ENCODE measurements at places on chromosomes 11 and 22.

GRCh38 chr11:64239662-64240434, 1.0 kb upstream of the FKBP2 start:
- DNase-seq = no peak

DNA sequence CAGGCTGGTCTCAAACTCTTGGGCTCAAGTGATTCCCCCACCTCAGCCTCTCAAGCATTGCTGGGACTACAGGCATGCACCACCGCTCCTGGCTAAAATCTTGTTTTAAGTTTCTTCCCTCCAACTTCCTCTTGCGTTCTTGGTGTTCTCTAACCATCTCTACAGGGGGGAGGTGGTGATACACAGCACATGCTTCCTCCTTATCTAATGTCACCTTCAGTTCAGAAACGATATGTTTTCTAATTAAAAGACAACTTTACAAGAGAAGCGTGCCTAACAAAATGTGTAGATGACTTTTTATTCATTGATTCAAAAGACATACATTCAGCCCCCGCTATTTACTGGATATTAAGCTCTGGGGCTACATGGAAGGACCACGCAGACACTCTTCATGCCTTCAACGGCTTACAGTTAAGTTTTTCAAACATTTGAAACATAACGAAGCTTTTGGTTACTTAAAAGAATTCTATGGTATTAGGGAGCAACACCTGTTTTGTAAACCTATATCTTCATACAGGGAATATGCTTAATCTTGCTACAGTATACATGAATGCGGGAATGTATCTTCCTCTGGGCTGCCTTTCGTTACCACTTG, 933 bp upstream of the DLAT start:
- no peak for DNase-seq

- DNase-seq = peak; percentile 51
These were observed 6.5 kb upstream of the BATF2 start for GRCh38 chr11:65003282-65003681.

- peak; percentile 25 for DNase-seq
These were observed 9.2 kb downstream of the LIN7C start for GRCh38 chr11:27497284-27497866.

DNA sequence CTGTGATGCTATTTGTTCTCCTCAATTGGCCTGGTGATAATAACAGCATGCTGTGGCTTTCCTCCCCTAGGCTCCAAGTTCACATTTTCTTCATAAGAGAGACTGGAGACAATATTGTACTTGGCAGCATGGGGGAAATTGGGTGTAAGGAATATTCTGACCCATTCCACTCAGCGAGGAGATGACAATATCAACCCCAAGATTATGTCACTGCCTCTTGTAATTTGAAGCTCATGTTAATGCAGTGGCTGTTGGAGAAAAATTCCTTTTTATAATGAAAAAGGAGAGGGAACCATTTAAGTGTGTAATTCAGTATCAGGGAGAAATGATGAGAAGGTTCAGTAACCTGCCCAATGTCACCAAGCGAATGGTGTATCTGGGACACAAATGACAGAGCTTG, 665.8 kb downstream of the NTM start:
- DNase-seq = no peak

- DNase-seq = peak; percentile 52
These were observed 30.5 kb upstream of the GNB1L start for GRCh38 chr22:19884954-19885751.

GRCh38 chr22:41181349-41182241, 23.5 kb upstream of the L3MBTL2 start:
- no peak for DNase-seq

DNA sequence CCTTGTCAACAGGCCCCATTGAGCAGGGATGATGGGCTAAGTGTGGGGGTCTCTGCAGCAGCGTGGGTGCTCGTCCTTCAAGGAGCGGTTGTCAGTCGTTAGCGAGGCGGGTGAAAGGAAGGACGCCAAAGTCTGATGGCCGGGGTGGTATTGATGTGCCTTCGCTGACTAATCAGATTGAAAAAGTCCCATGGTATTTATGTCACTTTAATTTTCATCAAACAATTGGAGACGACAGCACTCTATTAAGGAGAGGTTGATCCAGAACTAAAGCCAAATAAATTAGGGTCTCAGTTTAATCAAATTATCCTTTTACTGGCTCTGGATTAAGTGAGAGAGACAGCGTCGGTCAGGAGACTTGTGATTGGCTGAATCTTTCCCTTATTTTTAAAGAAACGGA, 9.6 kb downstream of the HTATIP2 start:
- no peak for DNase-seq

GRCh38 chr11:86669424-86669823, 3.0 kb downstream of the ME3 start:
- DNase-seq = no peak

GRCh38 chr11:31826536-31827438, 15.7 kb upstream of the PAX6 start:
- DNase-seq = no peak

DNA sequence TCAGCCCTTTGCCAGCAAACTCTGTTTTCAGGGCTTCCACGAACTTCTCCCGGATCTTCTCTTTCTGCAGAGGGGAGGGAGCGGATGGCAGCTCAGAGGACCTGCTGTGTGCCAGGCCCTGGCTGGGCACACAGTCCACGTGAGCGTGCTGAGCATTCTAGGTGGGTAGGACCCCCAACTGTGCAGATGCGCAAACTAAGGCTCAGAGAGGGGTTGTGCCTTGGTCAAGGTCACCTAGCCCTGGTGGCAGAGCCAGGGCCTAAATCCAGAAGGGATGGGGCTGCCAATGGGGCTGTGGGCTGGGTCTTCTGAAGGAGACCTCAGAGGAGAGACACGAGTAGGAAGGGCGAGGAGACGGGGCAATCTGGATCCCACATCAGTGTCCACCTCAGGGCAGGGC, 10.8 kb downstream of the PMM1 start:
- no peak for DNase-seq

DNA sequence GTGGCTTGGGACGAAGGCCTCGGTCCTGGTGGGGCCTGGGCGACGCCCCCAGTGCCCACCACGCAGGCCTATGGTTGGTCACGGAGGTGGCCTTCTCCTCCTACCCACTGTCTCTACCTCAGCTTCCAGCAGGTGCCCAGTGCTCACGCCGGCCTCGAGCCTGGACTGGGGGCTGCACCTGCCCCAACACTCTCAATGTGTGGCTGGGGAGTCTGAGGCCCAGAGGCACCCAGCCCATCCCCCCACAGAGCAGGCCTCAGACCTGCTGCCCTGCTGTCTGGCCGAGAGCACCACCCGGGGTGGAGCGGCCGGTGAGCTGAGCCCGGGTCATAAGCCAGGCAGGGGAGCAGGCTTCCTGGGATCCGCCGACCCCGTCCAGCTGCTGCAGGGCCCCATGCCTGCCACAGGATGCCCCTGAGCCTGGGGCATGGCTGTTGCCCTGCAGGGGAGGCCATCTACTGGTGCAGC, 28.6 kb upstream of the MUC5AC start:
- no peak for DNase-seq

DNA sequence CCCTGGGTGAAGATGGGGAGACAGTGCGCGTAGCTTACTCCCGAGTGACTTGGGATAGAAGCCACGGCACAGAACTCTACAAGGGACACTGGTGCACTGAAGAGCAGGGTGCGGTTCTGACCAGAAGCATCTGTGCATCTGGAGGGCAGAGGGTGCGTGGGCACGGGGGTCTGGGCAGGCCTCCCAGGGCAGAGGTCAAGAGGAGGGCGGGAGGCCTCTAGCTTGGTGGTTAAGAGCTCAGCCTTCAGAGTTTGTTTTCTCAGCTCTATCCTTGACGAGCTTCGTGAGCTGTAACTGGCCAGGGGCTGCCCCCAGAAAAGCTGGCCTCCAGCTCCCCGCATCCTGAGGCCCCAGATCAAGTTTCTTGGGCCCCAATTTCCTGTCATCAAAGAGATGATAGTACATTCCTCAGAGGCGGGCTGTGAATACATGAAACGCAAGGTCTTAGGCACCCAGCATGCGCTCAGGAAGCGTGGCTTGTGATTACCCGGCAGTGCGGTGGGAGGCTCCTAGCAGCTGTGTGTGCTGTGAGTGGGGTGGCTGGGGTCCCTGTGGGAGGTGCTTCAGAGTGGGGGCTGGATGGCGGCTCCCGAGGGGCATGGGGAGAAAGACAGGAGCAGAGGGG, 6.0 kb upstream of the BID start:
- DNase-seq = no peak

DNA sequence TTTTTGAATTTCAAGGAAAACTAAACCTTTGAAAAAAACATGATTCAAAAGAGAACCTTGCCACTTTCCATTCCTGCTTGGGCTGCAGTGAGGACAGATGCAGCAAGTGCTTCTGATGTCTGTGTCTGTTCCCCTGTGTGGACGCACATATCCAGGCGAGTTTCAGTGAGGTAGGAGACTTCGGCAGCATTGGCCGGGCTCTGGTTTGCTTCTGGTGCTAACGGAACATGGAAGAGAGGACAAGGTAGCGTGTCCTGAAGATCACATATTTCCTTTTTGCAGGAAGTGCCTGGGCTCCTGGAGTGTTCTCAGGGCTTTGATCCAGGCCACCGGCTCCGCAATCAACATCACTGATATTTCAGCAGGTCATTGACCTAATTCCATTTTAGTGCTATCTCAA, 33.1 kb upstream of the IGLL5 start:
- DNase-seq = no peak

DNA sequence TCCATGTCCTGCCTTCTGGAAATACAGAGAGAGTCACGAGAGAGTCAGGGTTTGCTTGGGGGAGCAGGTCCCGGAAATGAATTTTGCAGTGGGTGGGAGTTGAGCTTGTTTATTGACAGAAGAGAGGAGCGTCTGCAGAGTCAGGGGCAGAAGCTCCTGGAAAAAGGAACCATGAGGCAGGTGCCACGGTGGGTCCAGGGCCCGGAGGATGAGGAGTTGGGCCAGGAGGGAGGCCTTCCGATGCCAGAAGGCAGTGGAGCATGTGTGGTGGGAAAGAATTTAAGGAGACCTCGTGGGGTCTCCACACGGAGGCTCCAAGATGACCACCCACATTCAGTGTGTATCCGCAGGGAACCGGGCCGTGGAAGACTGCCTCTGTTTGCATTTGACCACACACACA, 461.2 kb downstream of the BRD1 start:
- no peak for DNase-seq

DNA sequence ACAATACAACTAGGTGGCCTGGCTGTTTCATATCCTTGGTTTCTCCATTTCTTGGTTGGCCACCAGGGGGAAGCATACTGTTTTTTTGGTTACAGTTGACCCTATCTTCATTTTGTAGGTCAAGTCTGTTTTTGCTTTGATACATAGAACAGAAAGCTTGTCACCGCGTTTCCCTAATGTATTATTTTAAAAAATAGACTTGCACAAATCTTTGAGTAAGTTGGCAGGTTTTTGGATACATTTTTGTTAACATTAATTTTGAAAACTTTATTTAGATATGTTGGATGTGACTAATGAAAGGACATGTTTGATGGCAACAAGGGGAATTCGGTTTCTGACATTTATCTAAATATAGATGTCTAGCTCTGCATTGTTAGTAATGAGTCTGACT, 3.0 kb downstream of the NCR3LG1 start:
- DNase-seq = peak; percentile 77

DNA sequence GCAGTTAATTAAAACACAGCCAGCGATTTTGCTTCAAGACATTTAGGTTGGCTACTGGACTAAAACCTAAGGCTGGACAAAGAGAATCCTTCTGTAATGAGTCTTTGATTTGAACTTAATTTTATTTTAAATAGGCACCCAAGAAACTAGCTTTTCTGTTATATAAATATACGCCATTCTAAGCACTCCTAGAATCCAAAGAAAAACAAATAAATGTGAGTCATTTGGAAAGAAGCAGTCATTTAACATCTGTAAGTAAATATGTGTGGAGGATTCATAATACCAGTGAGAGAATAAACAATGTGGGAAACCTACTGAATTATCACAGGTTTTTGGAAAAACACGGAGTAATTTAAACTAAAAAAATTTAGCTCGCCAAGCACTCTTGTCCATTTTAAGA, 1.2 kb upstream of the TECTA start:
- peak; percentile 38 for DNase-seq

- no peak for DNase-seq
These were observed 4.1 kb upstream of the PTDSS2 start for GRCh38 chr11:445765-446588.

DNA sequence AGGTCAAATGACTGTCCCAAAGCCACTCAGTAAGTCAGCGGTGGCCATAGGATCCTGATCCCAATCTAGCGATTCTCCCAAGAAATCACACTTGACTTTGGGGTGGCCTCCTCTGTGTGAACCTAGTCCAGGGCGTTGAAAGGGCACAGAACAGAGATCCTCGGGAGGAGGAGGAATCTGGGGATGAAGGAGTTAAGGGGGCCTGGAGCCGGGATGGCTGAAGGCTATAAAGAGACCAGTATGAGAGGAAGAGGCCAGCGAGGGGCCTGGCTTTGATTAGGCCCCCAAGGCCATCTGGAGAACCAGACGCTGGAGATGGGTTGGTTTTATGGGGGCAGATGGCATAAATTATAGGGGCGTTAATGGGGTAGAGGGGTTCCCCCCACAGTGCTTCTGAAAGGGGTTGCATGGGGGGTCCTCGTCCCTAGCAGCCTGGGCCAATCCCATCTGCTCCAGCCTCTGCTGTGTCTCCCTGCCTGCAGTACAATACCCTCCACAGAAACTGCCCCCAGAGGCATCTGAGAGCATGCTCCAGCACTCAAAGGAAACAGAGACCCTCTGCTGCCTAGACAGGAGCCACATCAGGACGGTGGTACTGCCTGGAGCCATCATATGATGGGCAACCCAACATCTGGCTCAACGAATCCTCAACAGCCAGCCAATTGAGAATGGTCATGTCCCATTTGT, 35.2 kb upstream of the TRIM29 start:
- no peak for DNase-seq

- DNase-seq = no peak
These were observed 661.9 kb downstream of the CNTN5 start for GRCh38 chr11:99682646-99683045.

GRCh38 chr22:49157529-49158339, 669.9 kb downstream of the BRD1 start:
- DNase-seq = no peak

- no peak for DNase-seq
These were observed 359.3 kb downstream of the TBC1D22A start for GRCh38 chr22:47121791-47122190.

DNA sequence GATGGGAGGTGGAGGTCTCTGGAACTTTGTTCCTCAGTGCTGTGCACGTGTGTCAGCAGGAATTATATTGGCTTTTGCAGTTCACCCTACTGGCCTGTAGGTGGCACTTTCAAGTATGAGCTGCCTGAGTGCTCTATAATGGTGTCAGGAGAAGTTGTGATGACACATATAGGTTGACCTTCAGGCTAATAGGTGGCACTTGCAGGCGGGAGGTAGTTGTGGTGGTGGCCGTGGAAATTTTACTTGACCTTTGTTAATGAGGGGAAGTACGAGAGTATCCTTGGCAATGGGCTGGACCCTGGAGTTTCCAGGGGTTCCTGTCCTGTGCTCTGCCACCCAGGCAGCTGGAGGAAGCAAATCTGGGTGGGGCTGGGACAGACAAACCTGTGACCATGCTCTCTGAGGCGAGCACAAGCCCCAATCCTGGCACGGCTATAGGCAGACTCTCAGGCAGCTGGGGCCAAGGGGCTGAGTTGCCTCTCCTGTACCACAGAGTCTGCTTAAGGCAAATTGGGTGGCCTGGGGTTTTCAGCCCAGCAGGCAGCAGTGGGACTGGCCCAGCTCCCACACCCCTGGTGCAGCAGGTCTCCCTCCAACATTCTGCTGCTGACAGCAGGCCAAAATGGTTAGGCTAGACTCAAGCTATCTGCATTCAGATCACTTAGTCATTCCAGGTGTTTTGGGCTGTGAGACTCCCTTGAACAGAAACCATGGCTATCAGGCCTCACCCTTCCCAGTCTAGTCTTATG, 147.5 kb upstream of the CTSC start:
- no peak for DNase-seq

- DNase-seq = no peak
These were observed 23.4 kb upstream of the GRAMD4 start for GRCh38 chr22:46596819-46597218.

- DNase-seq = no peak
These were observed 49.5 kb downstream of the NNMT start for GRCh38 chr11:114345575-114346222.
